ENCODE measurements at places on chromosomes 13 and 19. TPM values are rescaled to one million over a fixed set of nuclear protein-coding genes. Genes with fewer than 3 reads are reported as not detected.

DNA sequence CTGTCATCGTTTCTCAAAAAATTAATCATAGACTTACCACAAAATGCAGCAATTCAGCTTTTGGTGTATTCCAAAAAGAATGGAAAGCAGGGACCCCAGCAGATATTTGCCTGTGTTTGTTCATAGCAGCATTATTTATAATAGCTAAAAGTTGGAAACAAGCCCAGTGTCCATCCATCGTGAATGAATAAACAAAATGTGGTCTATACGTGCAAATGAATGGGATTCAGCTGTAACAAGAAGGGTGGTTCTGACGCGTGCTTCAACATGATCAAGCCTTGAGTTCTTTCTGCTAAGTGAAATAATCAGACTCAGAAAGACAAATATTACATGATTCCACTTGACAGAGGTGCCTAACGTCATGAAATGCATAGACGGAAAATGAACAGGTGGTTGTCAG lies 36.4 kb downstream of the PSG11 start:
- no peak for DNase-seq

DNA sequence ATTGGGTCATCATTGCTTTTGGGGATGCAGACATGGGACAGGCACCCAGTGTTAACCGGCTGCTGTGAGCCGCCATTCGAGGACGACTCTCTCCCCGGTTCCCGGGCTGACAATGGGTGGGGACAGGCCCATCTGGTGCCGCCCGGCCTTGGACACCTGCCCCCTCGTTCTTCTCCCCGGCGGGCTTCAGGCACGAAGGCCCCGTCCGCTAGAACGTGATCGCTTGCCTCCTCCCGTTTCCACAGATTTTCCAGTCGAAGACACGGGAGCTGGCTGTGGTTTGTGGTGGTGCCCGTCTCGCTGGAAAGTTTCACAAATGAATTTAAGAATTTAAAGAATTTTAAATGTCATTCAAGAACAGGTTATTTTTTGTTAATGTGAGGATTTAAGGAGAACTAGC lies 2.0 kb downstream of the PALM start:
- DNase-seq, result peak; percentile 71

A1BG gene
- total RNA-seq, result 24.0 TPM

- DNase-seq, result peak; percentile 78
Measured at GRCh38 chr19:29665826-29666577, 741 bp downstream of the PLEKHF1 start.

DNA sequence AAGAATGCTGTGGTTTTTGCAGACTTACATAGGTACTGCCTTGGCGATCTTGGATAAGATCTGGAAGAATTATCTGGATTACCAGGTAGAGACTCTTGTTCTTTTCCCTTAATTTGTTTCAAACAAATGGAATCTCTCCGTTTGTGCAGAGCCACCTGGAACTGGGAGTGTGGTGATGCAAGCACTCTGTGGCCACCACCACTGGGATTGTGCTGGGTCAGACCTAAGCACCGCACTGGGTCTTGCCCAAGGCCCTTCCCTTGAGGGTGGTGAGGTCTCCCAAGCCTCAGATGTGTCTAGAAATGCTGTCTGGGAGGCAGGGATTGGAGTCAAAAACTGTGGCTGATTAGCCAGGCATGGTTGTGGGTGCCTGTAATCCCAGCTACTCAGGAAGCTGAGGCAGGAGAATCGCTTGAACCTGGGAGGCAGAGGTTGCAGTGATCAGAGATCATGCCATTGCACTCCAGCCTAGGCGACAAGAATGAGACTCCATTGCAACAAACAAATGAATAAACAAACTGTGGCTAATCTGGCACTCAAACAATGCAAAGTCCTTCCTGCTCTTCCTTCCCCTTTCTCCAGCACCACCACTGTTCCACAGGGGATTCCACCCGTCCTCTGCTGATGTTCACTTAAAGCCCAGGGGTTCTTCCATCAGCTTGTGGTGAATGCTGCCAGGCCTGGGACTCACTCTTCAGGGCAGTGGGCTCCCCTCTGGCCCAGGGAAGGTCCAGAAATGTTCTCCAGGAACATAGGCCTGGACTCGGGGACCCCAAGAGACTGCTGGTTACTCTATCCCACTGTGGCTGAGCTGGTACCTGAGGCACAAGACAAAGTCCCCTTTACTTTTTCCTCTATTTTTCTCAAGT lies 10.8 kb upstream of the CEACAM1 start:
- DNase-seq, result no peak

DNA sequence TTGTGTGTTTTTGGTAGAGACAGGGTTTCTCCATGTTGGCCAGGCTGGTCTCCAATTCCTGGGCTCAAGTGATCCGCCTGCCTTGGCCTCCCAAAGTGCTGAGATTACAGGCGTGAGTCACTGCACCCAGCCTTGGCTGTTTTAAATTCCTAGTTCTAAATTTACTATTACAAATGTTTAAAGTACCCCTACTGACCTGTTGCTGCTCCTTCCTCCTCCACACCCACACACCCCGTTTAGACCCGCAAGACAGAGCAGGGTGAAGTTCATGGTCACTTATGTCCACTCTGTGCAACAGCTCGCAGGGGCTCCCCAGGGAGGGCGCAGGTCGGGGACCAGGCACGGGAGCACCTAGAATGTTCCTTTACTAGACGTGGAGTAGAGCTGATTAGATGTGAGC lies 28.7 kb downstream of the TMEM161A start:
- no peak for DNase-seq

ATP8B3 gene
- 1.9 TPM for total RNA-seq

- DNase-seq, result peak; percentile 71
Measured at GRCh38 chr19:2820112-2820702, 539 bp downstream of the ZNF554 start.

DNA sequence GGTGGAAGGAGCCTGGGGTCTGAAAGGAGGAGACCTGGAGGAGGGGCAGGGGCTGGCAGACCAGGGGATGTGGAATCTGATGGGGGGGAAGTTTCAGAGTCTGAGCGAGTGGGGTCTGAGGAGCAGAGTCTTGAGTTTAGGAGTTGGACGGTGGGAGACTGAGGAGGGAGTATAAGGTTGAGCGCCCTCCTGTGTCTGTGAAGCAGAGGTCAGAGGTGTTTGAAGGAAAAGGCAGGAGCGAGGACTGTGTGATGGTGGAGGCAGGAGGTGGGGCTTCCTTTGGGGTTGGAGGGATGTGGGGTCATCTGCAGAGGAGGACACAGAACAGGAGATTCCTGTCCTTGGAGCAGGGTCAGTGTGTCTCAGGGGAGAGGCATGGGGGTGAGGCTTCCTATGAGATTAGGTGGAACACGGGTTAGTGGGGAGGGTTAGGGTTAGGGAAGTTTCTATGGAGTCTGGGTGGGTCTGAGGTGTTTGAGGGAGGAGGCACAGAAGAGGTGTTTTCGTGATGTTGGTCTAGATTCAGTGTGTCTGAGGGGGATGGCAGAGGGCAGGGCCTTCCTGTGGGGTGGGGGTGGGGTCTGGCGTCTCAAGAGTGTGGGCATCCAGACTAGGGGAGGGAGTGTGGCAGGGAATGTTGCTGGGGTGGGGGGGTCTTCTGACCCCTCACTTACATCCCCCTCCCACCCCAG lies 8.3 kb downstream of the RYR1 start:
- no peak for DNase-seq

DNA sequence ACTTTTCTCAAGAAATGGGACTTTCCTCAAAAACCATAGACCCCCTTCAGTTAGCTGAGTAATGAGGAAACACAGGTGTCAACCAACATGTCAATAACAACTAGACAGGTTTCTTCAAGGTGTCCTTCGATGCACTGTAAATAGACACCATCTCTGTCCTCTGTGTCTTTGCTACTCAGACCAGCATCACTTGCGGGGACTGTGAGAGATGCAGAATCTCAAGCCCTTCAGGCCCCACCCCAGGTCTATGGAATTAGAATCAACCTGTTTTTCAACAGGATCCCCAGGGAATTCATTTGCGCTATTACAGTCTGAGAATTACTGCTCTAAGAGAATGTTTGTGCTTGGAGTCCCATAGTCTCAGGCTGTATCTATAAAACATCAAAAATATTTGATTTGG lies 469.9 kb downstream of the COG6 start:
- DNase-seq, result no peak

DNA sequence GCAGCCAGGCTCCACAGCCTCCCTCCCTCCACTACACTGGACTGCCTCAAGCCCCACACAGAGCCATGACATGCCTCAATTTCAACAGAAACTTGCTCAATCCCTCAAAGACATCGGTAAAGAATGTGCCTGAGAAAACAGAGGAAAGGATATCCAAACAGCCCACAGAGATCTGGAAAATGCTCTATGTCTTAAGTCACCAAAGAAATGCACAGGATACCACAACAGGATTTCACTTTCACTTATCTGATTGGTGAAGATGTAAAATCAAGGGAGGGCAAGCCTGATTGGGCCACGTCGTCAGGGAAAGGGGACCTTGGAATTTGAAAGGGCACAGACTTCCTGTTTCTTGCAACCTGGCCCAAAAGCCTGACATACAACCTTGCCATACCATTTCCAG lies 14.2 kb downstream of the CACNA1A start:
- DNase-seq, result no peak

ZNF790 gene
- 11.8 TPM for total RNA-seq

DNA sequence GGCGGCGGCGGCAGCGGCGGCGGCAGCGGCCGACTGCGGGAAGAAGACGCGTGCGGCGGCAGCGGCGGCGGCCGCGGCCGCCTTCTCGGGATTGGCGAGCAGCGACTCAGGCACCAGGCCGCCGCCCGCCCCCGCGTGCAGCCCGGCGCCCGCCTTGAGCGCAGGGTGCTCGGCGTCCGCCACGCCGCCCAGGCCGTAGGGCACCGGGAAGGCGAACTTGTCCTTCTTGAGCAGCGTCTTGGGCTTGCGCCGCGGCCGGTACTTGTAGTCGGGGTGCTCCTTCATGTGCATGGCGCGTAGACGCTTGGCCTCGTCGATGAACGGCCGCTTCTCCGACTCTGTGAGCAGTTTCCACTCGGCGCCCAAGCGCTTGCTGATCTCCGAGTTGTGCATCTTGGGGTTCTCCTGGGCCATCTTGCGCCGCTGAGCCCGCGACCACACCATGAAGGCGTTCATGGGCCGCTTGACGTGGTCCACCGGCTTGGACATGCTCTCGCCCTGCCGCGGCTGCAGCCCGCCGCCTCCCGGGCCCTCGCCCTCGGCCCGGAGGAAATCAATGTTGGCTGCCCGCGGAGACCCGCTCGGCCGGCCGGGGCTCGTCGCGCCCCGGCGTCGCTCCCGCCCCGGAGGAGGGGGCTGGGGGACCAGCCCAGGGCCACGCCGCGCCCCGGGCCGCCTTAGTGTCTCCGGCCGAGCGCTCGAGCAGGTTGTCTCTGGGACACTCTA lies 621 bp downstream of the SOX21 start:
- DNase-seq, result peak; percentile 54

PGLYRP1 gene
- total RNA-seq, result not detected

TLE2 gene
- 85.9 TPM for total RNA-seq

ZNF304 gene
- total RNA-seq, result 12.6 TPM

DNA sequence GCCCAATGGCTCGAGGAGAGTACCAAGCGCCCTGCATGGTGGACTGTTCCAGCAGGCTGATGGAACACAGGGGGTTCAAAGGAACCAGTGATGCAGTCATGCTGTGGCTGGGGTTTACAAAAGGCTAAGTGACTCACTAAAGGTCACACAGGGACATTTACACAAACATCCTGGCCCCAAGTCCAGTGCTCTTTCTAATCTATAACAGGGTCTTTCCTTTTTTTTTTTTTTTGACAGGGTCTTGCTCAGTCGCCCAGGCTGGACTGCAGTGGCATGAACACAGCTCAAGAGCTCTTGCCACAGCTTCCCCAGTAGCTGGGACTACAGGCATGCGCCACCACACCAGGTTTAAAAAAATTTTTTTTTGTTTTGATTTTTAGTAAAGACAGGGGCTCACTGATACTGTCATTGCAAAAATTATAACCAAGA lies 2.8 kb upstream of the SLC25A15 start:
- no peak for DNase-seq

- peak; percentile 82 for DNase-seq
Measured at GRCh38 chr13:110538632-110539031, 22.9 kb downstream of the RAB20 start.

- DNase-seq, result no peak
Measured at GRCh38 chr13:74438901-74439300, 304.7 kb upstream of the KLF12 start.

- DNase-seq, result no peak
Measured at GRCh38 chr19:3096267-3096901, 2.2 kb downstream of the GNA11 start.

ZNF440 gene
- total RNA-seq, result 4.9 TPM

SSBP4 gene
- total RNA-seq, result 40.0 TPM

- no peak for DNase-seq
Measured at GRCh38 chr13:91668866-91669495, 270.6 kb downstream of the GPC5 start.

CD22 gene
- total RNA-seq, result 0.54 TPM

DNA sequence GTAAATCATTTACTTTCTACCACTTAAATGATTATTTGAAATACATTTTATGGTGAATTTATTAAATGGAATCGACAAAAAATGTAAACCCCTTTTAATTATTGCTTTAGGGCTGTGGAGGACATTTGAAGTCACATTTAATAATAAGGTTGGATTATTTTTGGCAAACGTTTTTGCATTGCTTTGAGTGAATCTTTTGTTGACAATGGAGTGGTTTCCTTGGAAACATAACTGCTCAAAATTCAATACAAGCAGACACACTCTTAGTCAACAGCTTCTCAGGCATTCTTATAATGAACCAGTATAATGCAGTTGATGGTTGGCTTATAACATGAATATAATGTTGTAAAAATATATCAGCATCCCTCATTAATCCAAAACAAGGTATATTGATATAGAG lies 104.7 kb downstream of the DCLK1 start:
- DNase-seq, result no peak

GRCh38 chr13:97460004-97460775 lies 26.2 kb downstream of the RAP2A start:
- peak; percentile 40 for DNase-seq

ZNF177 gene
- total RNA-seq, result 2.3 TPM

GRCh38 chr13:30743319-30744055 lies 8.1 kb downstream of the ALOX5AP start:
- peak; percentile 68 for DNase-seq

DNA sequence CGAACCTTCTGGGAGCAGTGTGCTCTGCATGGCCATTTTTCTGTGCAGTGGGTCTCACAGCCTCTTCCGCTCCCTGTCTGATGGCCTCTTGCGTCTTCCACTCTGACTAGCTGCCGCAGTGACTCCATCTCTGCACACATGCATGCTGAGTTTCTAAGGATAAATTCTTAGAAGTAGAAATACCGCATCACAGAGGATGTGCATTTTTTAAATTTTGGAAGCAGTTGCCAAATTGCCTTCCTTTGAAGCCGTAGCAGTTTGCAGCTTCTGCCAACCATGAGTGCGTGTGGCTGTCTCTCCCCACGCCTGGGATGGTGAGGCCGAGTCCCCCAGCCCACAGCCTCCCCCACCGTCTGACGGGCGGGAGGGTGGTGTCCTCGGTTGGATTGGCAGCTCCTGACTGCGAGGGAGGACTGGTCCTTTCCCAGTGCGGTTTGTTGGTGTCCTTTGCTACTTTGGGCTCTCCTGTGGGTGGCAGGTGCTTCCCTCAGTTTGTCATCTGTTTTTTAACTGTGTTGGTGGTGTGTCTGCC lies 9.8 kb downstream of the FZR1 start:
- DNase-seq, result no peak
